Suppressor macrophage treated with lipopolysaccharide for 4 hours (primary cell): ENCODE measurements at places on chromosomes 5 and 9.
A peak's percentile ranks its signal among the peaks of the same experiment; 100 is the strongest.

DNA sequence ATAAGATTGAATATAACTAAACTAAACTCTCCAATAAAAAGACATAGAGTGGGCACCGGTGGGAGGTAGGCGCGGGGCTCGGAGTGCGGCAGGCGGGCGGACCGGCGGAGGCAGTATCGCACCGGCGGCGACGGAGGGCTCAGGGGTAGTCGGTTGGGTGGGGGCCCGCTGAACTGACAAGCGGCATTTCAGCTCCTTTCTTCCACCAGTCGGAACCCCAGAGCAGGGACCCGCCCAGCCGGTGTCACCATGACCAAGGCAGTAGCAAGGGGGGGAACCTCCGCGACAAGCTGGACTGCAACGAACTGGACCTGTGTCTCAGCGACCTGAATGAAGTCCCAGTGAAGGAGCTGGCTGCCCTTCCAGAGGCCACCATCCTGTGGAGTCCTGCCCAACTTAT lies 156.7 kb downstream of the HINT1 start:
- no peak for DNase-seq

DNA sequence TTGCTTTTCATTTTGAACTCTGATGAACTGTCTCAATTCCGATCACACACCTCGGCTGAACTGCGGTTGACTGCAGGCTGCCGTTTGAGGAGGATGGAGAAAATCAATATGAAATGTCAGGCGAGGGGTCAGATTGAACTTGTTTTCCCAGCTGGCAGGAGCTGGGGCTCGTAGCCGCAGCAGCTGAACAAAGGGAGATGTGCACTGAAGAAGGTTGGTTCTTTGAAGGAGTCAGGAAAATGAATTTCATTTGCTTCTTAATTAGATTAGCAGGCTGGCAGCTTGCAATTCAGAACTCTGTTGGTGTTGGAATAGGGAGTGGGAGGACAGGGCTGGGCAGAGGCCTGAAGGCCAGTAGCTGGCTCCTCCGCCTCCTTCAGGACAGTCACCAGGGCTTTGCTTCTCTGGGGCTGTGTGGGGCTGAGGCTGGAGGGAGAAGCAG lies 117.4 kb upstream of the GPR151 start:
- DNase-seq = no peak

- no peak for DNase-seq
Observed at GRCh38 chr5:73825199-73825598, 199.2 kb downstream of the ARHGEF28 start.

GRCh38 chr9:77547106-77547730 lies 100.9 kb downstream of the GNA14 start:
- DNase-seq = no peak

- no peak for DNase-seq
Observed at GRCh38 chr5:94028001-94028400, 286.6 kb upstream of the POU5F2 start.

DNA sequence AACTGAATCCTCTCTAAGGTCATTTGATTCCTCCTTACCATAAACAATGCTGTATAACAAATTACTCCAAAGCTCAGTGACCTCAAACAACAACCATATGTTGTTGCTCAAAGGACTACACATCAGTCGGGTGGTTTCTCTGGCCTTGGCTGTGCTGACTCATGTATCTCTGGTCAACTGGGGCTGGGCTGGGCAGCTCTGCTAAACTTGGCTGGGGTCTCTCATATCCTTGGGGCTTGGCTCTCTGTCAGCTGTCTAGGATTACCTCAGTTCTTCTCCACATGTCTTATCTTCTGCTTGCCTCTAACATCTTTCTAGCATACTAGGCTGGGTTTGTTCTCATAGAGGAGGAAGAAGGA lies 86.4 kb downstream of the GALNT10 start:
- DNase-seq = no peak

DNA sequence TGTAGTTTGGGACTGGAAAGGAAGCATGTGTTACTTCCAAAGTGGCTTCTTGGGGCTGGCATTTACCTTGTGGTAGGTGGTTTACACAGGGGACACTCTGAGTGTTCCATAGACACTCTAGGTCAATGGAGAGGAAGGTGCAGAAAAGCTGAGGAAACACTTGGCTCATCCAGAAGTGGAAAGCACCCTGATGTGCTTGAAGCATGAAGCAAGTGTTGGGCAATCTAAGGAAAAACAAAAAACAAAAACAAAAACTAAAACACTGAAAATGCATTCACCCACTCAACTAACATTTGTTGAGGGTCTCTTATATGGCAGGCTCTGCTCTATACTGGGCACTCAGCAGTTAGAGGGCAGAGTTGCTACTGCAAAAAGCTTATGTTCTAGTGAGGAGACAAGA lies 2.9 kb upstream of the ERAP2 start:
- DNase-seq = peak; percentile 27

DNA sequence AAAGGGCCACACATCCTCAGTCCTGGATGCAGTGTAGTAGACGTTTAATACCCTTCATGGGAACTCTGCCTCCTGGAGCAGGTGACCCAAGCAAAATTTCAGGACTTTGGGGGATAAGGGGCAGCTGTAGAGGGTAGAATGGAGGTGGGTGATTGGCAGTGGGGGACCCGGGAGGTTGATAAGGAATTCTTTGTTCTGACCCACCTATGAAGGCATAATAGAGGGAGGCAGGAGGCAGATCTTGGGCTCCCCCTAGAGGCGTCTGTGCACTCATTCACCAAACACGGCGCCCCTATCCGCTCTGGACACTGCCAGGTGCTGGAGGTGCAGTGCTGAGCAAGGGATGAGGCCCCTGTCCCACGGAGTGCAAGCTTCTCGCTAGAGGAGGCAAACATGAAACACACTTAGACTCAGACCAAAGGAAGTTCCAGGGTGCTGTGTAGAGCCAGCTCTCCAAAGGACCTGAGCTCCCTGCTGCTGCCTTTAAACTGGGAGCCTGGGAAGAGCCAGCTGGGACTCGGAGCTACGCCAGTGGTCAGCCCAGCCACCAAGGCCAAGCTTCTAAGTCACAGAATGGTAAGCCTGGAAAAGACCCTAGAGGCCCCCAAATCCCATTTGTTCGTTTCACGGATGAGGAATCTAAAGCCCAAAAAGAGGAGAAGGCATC lies 7.7 kb downstream of the IL17B start:
- DNase-seq = peak; percentile 69

GRCh38 chr5:14810928-14811572 lies 60.5 kb downstream of the ANKH start:
- DNase-seq = no peak

DNA sequence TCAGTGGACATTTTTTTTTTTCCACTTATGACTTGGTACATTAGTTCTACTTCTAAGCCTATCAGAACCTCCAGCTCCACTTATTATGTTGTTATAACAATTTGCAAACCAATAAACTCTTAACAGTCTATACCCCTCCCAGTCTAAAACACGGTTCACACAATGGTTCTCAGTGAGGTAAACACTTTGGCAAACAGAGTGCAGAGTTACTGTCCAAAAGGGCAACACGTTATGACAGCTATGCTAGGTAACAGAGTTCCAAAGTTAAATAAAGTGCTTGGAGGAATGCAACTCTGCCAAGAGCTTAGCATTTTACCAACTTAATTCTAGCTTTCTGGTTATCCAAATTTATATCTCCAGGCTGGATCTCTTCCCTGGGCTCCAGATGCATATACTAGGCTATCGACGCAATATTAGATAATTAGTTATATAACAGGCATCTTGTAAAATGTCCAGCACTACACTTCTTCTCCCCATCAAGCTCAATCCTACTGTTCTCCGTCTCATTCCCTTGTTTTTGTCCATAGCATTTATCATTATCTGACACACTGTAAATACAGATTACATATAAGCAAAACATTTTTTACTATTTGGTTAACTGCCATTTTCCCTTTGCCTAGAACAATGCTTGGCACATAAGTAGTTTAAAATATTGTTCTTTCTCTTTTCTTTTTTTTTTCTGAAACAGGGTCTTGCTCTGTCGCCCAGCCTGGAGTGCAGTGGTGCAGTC lies 14.3 kb downstream of the FNBP1 start:
- DNase-seq = no peak

- DNase-seq = no peak
Observed at GRCh38 chr9:110197330-110198187, 10.4 kb downstream of the C9orf152 start.

DNA sequence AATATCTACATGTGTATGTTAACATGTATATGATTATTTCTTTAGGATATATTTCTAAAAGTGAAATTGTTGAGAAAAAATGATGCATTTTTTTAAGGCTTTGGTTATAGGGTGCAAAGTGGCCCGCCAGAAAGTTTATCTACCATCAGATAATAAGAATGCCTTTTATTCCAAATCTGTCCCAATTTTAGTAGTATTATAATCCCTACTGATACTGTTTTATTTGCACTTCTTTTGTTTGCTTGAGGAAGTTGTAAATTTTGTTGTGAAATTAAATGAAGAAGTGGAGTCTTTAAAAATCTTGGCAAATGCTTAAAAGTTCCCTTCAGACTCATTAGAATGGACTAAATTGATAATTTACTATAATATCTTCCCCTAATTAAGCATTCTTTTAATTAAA lies 73.0 kb downstream of the NIPBL start:
- no peak for DNase-seq

GRCh38 chr9:121358751-121359150 lies 11.3 kb downstream of the STOM start:
- peak; percentile 84 for DNase-seq

DNA sequence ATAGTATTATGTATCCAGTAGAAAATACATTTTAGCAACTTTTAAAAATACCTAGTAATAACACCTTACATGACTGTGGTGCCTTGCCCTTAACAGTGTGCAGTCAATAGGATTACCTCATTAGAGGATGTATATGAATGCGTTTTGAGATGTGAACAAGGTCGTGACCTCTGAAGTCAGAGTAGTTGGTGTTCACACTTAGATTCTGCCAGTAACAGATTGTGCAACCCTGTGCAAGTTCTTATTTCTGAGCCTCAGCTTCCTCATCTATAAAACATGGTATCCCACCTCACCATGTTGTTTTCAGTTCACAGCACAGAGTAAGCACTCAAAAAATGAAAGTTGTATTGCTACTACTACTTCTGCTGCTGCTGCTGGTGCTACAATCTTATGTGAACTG lies 347.3 kb downstream of the KDM4C start:
- peak; percentile 51 for DNase-seq

DNA sequence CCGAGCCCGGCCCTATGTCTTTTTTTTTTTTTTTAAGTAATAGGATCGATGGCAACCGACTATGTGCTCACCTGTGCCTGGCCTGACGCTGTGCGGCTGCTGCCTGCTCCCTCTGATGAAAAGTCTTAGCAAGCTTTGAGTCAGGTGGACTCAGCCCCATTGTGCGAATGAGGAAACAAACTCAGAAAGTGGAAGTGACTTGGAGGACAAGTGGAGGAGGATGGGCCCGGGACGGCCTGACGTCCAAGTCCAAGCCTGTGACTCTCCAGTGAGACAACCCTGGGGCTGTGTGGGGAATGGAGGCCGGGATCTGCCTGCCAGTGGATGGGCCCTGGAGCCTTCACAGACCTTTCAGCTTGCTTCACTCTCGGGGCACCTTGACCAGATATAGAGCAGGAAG lies 57.9 kb downstream of the EXD3 start:
- peak; percentile 31 for DNase-seq

GRCh38 chr5:145347026-145347616 lies 488.0 kb downstream of the PRELID2 start:
- no peak for DNase-seq

DNA sequence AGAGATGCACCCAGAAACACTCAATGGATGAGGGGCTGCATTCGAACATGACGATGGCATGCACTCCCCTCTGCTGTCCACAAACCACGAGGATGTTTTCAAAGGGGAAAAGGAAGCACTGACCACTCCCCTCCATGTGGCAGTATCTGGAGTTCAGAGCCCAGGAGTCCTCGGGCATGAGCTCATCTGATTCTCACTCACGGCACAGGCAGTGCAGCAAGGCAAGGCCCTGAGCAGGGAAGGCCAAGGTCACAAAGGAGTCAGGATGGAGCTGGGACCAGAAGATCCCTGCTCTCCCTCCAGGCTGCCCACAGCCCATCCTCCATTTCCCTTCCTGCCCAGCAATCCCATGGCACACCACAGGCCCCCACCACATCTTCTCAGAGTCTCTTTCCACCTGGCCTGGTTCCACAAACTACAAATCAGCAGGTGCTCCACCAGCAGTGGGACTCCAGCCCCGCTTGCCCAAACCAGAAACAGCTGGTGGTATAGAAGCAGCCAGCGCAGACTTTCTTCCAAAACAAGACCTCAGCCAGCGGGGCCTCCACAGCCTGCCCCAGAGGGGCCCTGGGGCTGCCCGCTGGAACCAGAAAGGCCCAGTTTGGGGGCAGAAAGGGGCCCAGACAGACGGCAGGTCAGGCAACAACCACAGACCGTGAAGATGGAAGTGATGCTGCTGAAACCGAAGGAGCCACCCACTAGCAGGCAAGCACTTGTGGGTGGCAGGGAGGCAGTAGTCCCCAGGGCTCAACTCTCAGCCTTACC lies 12.2 kb downstream of the TNIP1 start:
- DNase-seq = no peak

- DNase-seq = no peak
Observed at GRCh38 chr9:86655147-86655546, 292.2 kb downstream of the GAS1 start.

- DNase-seq = no peak
Observed at GRCh38 chr5:76813982-76814562, 4.8 kb upstream of the F2RL1 start.

DNA sequence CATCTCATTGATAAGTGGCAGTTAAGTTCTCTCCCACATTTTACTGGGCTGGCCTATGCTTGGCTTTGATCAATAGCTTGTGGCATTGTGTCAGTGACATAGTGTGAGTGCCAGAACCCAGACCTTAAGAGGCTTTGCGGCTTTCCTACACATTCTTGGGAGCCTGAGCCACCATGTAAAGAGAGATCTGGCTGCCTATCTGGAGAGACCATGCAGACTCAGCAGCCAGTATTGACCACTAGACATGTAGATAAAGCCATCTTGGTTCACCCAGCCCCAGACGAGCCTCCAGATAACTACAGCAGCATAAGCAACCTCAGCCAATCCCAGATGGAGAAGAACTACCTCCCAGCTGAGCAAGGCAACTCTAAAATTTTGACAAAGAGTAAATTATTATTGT lies 28.6 kb downstream of the C9orf153 start:
- DNase-seq = no peak

DNA sequence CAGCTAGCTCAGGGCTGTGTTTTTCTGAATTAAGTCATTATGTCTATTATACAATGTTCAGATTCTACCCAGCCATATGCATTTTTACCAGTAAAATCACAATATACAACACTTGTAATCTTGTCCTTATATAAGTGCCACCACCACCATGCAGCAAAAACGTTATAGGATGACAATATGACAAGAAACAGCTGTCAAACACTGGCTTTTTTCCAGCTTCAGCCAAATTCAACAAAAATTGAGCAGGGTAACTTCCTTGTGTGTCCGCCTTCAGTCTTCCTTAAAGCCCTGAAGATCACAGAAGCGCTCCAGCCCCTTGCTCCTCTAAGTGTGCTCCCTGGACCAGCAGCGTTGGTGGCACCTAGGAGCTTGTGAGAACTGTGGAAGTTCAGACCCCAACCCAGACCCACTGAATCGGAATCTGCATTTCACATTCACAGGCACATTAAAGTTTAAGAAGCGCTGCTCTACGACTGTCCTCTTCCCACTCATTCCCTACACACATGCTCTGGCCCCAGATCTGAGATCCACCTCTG lies 111.8 kb downstream of the LHFPL2 start:
- no peak for DNase-seq
